ENCODE measurements at places on chromosomes 12 and 14.

DNA sequence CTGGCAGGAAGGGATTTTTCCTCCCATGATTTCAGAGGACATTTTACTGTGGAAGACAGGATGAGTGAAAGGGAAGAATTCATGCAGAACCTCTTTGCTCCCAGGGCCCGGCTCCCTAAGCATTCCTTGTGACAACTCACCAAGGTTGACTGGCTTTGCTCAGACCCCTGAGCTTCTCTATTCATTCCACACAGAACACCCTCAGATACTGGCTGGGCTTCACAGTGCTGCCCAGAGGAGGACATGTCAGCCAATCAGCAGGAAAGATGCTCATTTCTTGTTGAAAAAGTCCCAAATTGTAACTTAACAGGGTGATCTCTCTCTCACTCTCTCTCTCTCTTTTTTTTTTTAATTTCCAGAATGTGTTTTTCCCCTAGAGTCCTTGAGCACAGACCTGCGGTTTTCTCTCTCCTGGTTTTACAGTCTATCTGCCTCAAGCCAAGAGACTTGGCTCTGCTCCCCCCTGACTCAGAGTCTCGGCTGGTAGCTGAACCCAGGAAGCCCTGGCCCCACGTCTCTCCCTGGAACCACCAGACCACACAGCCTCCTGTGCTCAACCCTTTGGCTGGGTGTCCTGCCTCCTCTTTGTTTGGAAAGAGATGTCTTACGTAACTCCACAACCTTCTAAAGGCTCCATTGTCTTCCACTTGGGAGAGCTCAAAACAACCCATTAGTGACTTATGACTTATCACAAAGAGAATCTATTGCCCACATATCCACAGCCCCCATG is 43.9 kb downstream of the SSPN start:
- peak; percentile 96 for DNase-seq

DNA sequence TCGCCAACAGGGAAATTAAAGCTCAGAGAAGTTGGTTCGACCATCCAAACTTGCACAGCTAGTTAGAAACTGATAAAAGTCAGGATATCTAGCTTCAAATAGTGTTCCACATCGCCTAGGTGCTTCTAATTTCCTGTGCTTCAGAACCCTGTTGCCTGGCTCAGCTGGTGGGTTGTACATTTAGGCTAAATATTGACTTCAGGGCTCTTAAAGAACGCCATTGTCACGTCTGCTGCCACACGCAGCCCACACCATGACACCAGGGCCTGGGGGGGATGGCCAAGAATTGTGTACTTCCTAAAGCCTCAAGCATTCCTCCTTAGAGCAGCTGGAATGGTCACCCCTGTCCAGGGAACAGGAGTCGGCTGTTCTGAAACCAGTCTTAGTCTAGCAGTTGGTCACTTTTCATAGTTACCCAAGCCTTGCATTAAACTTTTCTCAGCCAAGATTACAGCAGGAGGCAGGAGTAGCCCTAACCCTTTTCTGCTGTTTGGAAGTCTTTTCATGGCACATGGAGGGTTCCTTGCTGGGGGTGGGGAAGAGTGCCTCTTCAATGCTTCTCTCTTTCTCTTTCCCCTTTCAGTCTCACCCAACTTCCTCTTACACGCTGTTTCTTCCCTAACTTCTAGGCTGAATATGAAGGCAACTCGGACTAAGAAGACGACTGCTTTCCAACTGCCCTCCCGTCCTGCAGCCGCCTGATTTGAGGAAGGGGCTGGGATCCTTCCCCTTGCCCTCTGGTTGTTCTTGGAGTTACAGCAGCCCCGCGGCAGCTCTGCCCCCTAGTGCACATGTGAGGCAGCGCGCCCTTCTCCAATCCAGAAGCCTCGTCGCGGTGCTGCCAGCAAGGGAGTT is 17.1 kb downstream of the FOS start:
- peak; percentile 85 for DNase-seq

GRCh38 chr12:99627459-99627858 is 20.1 kb upstream of the GARIN6 start:
- no peak for DNase-seq

- no peak for DNase-seq
Measured at GRCh38 chr12:8639936-8640335, 22.7 kb downstream of the MFAP5 start.

- no peak for DNase-seq
Measured at GRCh38 chr14:97757491-97757890, 960.3 kb downstream of the VRK1 start.

GRCh38 chr14:95699412-95699811 is 13.2 kb downstream of the TCL1B start:
- DNase-seq = no peak

DNA sequence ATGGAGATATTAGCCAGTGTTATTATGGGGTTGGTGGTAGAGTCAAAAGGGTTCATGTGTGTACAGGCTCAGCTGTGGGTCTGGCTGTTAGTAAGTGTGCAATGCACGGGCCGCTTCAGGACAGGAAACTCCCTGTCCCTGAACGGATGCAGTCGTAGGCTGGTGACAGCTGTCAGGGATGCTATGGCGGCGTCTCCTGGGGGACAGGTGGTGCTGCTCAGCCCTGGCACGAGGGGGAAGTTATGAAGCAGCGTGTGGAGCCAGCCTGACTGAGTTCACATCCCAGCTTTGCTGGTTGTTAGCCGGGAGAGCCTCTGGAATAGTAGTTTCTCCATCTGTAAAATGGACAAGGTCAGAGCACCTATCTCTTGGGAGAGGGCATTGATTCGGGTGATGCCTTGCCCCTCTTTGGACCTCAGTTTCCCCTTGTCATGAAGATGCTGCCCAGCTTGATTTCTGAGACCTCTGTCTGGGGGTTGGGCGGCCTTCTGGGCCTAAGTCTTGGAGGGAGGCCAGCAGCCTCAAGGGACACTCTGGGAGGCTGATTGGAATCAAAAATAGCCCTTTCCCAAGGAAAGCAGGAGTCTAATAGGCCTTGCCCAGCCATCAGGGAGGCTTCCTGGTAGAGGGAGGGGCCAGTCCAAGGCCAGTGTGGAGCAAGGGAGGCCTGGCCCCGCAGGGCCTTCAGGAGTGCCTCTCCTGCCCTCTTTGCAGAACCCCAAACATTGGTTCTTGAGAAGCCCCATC is 7.1 kb downstream of the ASB2 start:
- no peak for DNase-seq

DNA sequence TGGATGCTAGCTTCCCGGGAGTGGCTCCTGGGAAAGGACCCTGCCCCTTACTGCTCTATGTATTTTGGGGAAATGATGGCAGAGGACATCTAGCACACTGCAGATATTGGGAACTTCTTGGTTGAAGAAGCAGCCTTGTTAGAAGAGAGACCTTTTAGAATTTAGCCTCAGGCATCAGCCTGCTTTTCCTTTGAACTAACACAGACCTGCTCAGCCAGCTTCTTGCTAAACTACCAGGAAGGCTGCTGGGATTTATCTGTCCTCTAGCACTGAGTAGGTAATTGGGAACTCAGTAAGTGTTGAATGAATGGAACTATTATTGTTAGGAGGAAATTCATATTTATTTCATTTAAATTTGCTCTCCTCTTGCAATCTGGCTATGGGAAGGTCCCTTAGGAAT is 77.3 kb downstream of the DRAM1 start:
- no peak for DNase-seq

- peak; percentile 43 for DNase-seq
Measured at GRCh38 chr14:99603471-99604277, at the start of gene CCDC85C. Gene CCDC85C (minus strand): TSS chr14:99604207. CDS start chr14:99603959, 248 bp downstream.

All from choroid plexus epithelial cell (primary cell).